ENCODE measurements at places on chromosomes 4 and X.

DNA sequence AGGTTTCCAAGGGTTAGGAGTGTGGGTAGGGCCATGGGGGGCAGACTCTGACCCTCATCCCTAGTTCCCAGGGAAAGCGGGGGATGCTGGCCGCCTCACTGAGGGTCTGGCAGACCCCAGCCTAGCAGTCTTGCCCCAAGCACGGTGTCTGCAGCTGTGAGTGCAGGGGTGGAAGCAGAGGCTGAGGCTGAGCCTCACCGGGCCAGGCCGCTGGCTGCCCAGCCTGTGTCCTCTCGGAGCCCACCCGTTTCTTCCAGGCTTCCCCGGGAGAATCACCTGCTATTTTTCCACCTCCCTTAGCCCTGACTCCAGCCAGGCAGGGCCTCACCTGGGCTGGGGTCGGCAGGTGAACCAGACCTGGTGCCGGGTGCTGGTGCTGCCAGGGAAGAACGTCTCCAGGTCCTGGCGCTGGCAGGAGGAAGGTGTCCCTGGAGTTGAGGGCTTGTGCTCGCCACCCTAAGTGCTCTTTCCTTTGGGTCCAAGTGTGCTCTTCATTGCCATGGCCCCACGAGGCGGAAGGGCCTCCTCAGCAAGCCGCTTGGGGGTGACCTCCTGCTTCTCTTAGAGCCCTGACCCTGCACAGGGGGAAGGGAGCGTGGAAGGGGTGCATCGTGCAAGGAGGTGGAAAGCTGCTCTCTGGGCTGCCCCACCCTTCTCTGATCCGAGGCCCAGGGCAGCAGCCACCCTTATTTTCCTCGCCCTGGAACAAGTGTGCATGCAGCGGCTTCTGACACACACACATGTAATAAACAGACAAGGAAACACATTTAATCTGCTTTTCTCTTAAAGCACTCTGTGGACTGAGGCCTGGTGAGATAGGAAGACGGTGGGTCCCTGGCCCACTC is 112.7 kb downstream of the FAM53A start:
- DNase-seq = no peak

DNA sequence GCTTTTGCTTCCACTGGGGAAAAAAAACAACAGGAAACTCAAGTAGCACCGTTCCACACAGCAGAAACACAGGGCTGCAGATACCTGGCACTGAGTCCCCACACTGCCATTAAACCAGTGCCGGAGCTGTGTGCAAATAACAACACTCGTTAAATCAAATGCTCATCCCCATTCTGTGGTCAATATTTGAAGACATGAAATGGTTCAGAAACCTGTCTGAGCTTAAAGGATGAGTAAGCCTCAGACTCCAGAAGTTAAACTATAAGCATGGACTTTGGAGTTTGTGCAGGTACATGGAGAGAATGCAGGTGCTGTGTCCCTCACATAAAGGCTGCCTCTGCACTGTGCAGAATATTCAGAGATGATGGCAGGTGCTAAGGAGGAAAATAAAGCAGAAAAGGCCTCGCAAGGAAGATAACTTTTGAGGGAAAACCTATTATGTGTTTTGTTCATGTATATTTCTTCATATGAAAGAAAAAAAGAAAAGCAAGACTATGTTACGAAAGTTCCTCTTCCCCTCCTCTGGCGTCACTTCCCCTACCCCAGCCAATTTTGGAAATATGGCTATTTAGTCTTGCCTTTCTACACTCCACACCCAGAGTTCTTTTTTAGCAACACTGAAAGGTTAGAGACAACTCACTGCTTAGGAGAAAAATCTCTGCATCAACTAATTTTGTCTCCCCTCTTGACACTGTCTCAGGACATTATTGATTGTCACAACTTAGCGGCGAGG is 4.6 kb downstream of the MPP1 start:
- no peak for DNase-seq

DNA sequence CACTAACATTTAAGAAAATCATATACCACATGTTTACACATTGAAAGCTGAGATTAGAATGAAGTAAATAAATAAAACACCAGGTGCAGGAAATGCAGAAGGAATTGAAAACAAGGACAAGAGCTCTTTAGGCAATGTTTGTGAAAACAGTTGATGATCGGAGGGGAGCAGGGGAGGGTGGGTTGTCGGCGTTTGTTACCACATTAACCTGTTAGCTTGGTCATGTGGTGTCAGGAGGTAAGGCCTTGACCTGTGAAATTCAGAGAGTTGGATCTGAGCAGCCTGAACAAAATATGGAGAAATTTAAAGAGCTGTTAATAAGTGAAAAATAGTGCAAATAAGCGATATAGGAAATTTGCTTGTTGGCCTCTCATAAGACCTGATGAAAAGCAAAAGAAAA is 759.9 kb downstream of the PDHA2 start:
- DNase-seq = no peak

DNA sequence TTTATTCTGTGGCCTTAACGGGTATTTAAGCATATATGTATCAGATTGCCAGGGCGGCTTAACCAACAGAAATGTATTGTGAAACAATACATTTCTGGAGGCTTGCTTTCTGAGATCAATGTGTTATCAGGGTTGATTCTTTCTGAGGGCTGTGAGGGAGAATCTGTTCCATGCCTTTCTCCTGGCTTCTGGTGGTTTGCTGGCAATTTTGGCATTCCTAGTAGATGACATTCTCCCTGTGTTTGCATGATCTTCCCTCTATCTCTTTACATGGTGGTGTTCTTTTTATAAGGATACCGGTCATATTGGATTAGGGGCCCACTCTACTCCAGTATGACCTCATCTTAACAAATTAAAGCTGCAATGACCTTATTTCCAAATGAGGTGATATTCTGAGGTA is 16.9 kb upstream of the CEP135 start:
- DNase-seq = no peak

GRCh38 chr4:17995165-17995564 is 26.4 kb downstream of the LCORL start:
- no peak for DNase-seq
